Umbilical cord (tissue), 2 donors: ENCODE measurements at places on chromosomes 11 and 22.

- no peak for DNase-seq
Measured at GRCh38 chr11:69454018-69454417, 27.4 kb upstream of the LINC01488 start.

DNA sequence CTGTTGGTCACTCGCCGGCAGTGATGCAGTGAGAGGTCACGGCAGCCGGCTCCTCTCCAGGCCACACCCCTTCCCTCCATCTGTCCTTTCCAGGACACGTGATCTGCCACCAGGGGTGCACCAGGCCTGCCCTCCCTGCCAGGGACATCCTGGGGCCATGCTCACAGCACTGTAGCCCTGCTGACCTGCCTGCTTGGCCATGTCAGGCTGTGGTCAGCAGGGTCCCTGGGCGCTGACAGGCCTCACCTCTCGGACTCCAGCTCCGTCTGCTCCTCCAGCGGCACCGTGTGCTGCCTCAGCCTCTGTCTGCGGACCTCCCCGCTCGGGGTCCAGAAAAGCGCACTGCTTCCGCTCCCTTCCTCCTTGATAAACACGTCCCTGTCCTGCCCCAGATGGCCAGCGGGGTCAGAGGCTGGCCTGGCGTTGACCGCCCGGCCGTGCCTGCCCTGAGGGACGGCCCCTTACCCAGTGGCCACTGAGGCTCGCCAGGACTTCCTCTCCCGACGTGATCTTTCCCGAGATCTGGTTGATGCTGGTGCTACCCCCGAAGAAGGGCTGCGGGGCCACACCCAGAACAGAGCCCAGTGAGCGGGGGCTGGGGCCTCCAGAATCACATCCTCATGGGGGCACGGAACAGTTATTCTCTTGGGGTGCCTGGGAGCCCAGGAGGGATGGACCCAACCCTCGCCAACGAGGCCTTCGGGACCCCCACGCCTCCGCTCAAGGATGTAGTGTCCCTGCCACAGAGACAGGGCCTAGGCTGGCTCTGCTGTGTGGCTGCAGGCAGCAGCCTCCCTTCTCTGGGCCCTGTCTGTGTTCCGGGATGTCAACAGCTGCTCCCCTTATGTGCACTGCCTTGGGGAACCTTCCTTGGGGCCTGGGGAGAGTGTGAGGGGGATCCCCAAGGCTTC lies 36.3 kb upstream of the CARS1 start:
- DNase-seq = no peak

GRCh38 chr11:113876074-113876797 lies 864 bp upstream of the USP28 start:
- no peak for DNase-seq

GRCh38 chr11:62370743-62371440 lies 33.6 kb downstream of the ASRGL1 start:
- DNase-seq = no peak

- DNase-seq = no peak
Measured at GRCh38 chr22:26753125-26753862, 95.9 kb downstream of the MIAT start.

GRCh38 chr11:35153280-35153679 lies 14.3 kb downstream of the CD44 start:
- no peak for DNase-seq

GRCh38 chr11:8168485-8169257 lies at the start of gene RIC3:
Gene RIC3 (minus strand): TSS chr11:8169025. CDS start chr11:8168989, 36 bp downstream.
- DNase-seq = no peak

DNA sequence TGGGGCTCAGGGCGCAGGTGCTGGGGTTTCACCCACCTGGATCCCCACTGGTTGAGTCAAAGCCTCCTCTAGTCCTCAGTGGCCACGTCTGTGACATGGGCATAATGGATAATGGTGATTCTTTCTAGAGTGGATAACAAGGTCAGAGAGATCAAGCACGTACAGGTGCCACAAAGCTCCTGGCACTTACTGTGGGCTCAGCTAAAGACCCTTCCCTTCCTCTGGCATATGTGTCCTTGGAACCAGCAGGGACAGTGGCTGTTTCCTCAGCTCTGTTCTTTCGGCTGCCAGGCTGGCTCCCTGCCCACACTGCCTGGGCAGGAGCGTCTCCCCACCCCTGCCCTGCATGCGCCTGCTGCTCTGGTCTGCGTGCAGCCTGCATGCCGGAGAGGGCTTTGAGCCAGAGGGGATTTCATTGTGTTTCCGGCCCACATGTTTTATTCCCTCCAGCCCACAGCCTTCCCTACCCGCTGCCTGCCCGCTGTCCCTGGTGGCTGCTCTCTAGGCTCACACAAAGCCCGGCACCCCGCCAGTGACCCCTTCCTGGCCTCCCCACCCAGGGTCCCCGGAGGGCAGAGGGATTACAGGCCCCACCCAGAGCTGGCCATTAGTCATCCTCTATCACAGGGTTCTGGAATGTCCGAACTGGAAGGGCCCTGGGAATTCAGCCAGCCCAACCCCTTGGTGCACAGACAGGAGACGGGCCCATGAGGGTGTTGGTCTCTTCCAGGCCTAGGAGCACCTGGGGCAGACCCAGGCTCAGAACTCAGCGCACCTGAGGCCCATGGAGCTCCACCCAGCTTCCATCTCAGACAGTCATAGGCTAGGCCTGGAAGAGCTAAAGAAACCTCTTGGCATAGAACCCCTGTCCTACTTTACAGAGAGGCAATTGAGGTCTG lies 55.3 kb upstream of the GCAT start:
- DNase-seq = peak; percentile 96

DNA sequence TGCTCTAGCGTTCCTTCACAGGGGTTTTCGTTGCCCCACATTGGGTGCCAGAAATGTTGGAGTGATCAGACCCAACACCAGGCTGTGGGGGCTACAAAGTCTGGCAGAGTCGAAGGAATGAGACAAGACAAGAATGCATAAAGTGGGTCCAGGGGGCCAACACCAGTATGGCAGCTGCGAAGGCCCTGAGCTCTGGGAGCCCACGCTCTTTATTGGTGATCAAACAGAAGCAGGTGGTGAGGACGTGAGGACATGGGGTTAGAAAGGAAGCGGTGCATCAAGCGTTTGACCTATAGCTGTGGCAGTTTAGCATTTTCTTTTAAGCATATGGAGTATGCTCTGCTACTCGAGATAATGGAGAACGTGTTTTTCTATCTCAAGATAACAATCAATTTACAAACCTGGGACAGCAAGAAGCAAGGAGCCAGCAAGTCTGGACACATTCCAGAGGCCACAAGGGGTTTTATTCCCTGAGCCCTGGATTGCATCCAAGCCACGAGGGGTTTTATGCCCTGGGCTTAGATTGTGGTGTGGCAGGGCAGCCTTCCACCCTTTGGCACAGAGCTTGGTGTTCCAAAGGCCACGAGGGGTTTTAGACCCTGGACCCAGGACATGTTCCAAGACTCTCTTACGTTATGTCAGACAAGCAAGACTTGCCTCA lies 3.9 kb upstream of the DNAJB13 start:
- DNase-seq = no peak

- DNase-seq = peak; percentile 48
Measured at GRCh38 chr11:120517801-120518291, 6.3 kb downstream of the GRIK4 start.

DNA sequence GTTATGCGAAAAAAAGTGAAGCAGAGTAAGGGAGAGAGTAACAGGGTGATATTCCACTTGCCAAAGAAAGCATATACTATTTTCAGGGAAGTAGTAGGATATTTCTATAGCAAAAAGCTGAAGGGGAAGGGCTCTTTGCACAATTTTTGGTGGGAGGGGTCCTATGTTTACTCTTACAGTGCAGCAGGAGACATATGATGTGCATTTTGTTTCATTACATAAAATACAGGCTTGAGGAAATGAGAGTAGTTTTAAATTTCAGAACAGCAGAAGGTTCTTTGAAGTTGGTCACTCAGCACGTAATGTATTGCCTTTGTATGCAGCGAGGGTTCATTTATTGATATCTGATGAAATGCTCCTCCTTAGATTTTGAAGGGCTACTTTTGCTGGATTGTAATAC lies 3.1 kb upstream of the PIK3IP1 start:
- DNase-seq = no peak

DNA sequence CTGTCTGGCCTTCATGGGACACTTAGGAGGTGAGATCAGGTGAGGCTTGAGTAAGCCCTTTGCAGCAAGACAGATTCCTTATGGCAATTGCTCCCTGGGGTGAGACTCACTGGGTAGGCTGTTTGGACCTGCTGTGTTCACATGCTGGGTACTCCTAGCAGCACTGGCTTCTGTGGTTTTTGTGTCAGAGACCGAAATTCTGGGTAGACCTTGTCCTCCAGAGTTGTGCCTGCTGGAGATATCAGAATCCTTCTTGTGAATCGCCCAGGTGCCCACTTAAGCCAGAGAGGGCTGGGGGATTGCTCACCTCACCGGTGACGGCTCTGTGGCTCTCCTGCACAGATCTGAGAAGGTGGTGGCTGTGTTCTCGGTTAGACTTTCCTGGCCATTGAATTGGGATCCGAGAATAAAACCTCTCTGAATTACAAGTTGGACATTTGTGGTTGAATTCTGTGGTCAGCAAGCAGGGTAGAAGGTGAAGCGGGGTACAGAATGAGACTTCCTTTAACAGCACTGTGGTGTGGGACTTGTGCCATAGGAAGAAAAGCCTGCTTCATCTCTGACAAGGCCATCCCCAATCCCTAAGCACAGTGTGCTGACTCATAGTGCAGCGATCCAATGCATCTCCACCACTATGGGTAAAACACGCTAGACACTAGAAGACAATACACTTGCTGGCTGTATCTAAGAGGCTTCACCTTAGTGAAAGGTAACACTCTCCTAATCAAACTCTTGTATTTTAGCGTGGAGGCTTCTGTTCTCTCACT lies 52.5 kb upstream of the TTC12 start:
- DNase-seq = peak; percentile 73

DNA sequence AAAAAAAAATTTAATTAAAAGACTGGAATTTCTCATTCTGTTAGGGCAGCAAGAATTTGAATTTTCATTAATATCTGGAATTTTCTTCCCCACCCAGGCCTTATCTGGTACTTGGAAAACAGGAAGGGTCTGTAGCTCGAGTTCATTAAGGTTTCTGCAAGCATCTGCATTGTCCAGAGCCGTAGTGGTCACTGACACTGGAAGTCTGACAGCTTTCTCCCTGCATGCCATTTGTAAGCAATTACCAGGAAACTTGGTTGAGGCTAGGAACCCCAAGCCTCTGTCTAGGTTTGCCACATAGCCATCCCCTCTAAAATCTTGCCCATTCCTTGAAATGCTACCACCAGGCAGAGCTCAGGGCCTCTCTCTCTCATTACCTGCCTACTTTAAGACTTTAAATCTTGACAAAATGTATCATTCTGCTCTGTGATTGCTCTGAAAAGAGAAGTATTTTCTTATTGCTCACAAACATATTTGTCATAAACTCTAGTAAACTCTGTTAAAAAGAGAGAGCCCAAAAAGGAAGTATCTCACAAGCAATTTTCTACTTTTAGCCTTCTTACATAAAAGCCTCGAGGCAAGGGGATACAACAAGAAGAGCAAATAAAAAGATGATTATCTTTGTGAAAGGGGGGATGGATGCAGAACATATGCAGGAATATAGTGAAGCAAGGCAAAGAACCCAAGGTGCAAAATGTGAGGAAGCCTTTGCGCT lies 5.5 kb upstream of the PGM2L1 start:
- DNase-seq = no peak

DNA sequence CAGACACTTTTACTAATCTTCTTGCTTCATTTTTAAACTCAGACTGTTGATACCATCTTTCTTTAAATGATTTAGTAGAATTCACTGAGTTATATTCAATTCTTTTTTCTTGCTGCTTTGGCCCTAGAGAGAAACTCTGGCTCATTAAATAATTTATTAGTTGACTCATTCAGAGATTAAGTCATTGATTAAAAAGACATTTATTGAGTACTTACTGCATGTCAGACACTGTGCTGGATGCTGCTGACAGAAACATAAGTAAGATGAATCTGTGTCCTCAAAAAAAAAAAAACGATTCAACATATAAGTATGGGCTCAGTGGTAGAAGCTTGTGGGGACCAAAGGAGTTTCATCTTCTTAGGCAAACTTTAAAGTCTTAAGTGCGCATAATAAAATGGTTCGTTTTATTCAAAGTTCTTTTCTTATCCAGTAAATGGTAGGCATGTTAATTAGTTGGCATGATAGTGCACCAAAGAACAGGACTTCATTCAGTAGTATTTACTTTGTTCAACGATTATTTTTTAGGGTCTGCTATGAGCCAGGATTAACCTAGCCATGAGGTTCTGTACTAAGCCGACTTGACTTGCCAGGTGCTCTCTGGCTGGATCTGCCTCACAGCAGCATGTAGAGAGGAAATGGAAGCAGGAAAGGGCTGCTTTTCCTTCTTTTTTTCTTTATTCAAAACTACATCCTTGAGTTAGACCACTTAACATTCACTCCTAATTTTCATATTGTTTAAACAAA lies 281.0 kb upstream of the CTSC start:
- DNase-seq = no peak

GRCh38 chr11:19246816-19247215 lies 6.1 kb upstream of the E2F8 start:
- DNase-seq = no peak

GRCh38 chr22:20302438-20303228 lies 17.2 kb downstream of the DGCR6L start:
- DNase-seq = peak; percentile 64

- no peak for DNase-seq
Measured at GRCh38 chr11:46181387-46181786, 60.1 kb upstream of the PHF21A start.

DNA sequence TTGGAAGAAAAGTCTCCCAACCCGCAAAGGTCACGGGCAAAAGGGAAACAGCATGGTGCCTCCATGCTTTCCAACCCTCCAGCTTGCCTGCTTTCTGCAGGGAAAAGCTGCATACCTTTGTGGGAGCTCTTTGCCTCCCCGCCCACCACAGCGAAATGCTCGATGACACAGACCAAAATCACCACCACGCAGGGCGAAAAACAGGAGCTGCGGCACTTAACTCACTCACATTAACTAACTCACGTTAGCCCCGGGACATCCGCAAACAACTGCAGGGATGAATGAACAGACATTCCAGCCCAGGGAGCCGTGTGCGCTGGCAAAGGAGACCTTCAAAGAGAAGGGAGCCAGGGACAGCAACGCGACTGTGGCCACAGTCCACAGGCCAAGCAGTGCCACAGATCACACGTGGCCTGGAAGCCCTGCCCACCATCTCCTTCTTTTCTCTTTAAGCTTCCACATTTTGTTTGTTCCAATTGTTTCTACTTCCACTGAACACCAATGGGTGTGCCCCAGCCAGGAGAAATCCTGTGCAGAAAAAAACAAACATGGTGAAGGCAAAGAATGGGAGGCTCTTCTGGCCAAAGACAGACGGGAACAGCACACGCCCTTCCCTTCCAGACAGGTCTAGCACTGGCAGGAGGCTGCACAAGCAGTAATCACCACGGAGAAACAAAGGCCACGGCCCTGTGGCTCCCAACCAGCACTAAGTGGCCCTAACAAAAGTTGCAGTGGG lies 39.3 kb downstream of the DUSP8 start:
- DNase-seq = no peak
